ENCODE measurements at places on chromosomes 6 and 20.

DNA sequence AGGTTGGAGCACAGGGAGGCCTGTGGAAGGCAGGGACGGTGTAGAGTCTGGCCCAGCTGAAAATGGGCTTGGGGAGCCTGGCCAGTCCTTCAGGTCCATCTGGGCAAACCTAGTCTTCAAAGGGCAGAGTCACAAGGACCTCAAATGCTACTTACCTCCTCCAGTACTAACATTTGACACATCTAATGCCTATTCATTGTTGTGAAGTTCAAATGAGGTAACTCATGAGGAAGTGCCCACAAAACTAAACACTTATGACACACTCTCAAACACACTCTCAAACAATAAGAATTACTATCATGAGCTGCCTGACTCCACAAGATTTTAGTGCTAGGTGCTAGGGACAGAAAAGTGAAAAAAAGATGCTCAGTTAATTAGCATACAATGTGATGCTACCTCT is 27.1 kb downstream of the DAAM2 start:
- no peak for DNase-seq

DNA sequence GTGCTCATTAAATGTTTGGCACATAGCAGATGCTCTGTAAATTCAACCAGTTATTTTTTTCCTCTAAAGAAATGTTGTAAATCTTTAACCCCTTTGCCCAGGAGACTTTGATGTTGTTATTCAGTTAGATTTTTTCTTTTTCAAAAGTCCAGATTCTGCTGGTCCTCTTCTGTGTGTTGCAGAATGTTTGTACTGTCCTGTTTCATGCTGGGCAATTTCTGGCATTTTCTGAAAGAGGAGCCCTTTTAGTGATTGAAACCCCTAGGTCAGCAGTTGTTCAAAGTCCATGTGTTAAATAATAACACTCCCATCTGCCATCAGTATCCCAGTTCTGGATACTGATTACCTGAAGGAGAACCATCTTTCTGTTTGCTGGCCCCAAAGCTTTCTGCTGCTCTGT is 1.3 kb upstream of the SLC17A1 start:
- DNase-seq: no peak

GRCh38 chr6:79731471-79731870 is 100.3 kb downstream of the SH3BGRL2 start:
- no peak for DNase-seq

- peak; percentile 70 for DNase-seq
These were observed 89.6 kb upstream of the NHSL1 start for GRCh38 chr6:138588805-138589434.

DNA sequence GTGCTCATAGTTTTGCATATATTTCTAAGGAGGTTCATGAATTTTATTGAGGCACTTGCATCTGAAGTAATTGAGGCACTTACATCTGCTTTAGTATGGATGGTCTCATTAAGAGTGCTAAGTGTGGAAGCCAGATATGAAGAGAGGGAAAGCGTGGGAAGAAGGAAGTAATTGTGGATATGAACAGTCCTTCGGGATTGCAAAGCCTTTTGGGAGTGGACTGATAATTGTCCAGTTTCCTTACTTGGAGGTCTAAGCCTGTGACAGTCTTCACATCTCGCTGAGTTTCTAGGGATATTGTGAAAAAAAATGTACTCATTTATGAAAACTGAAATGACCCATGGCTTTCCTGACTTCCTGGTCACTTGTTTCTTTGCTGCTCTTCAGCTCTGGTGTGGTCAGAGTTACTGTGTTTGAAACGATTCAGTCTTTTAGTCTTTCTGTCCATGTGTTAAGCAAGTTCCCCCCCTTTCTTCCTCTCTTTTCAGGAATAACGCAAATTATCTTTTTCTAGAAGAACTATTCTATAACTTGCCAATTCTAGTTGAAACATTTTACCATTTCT is 137.3 kb downstream of the ZFAND3 start:
- no peak for DNase-seq

DNA sequence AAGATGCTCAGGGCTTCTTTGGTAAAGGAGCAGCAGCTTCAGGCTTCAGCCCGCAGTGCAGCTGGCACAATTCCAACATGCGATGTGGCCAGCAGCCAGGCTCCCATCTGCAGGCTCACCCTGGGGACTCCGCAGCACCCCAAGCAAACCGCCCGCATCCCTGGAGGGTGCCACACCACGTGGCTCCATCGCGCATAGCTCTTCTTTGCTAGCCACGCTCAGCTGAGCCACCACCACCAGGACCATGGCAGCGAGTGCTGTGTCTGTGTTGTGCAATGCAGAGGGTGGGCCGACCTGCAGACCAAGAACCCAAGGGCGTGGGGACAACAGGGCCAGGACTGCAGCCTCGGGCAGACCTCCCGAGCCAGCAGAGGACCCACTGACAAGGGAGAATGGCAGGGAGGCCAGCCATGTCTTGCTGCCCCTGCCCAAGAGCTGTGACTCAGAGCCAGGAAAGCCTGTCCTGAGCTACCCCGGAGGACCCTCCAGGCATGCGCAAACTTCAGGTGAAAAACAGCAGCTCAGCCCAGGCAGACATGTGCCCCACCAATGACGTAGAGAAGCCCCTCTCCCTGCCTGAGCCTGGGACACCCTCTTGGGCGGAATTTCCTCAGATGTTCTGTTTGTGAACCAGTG is 87.8 kb downstream of the GINS1 start:
- DNase-seq: no peak

DNA sequence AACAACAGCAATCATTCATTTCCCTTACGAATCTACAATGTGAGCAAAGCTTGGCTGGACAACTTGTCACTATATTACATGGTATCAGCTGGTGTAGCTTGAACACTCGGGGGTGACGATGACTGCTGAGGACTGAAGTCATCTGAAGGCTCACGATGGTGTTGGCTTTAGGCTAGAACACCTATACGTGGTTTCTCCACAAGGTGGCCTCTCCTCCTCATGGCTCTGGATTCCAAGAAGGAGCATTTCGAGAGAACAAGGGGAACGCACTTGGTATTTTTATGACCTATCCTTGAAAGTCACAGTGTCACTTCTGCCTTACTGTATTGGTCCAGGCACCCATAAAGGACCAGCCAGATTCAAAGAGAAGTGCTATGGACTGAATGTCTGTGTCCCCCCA is 37.5 kb upstream of the ADGRF1 start:
- DNase-seq: no peak

GRCh38 chr20:31838646-31839292 is 6.6 kb downstream of the FOXS1 start:
- DNase-seq: peak; percentile 84

DNA sequence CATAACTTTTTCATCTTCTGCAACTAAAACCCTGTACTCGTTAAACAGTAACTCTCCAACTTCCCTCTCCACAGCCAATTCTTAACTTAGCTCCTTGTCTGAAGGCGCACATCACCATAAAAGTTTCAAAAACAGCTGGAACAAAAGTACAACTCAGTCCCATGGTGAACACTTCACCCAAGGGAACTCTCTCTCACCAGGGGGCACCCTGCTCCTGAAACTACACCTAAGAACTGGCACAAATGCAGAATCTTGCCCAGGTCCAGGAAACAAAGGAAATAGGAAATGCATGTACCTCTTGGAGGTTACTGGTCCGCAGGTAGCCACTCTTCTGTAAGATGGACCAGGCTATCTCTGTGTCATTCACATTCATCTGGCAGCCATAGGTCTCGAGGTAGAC is 6.6 kb downstream of the CDK5RAP1 start:
- DNase-seq: no peak

GRCh38 chr6:130959951-130960350 is 103.1 kb downstream of the EPB41L2 start:
- DNase-seq: no peak

DNA sequence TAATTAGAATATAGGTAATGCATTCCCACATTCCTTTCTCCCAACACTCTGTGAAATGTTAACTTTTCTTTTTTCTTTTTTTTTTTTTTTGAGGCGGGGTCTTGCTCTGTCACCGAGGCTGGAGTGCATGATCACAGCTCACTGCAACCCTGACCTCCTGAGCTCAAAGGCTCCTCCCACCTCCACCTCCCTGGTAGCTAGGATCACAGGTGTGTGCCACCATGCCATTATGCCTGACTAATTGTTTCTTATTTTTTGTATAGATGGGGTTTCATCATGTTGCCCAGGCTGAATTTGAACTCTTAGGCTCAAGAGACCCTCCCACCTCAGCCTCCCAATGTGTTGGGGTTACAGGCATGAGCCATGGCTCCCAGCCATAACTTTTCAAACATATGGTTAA is 135.7 kb upstream of the SHLD1 start:
- DNase-seq: no peak

DNA sequence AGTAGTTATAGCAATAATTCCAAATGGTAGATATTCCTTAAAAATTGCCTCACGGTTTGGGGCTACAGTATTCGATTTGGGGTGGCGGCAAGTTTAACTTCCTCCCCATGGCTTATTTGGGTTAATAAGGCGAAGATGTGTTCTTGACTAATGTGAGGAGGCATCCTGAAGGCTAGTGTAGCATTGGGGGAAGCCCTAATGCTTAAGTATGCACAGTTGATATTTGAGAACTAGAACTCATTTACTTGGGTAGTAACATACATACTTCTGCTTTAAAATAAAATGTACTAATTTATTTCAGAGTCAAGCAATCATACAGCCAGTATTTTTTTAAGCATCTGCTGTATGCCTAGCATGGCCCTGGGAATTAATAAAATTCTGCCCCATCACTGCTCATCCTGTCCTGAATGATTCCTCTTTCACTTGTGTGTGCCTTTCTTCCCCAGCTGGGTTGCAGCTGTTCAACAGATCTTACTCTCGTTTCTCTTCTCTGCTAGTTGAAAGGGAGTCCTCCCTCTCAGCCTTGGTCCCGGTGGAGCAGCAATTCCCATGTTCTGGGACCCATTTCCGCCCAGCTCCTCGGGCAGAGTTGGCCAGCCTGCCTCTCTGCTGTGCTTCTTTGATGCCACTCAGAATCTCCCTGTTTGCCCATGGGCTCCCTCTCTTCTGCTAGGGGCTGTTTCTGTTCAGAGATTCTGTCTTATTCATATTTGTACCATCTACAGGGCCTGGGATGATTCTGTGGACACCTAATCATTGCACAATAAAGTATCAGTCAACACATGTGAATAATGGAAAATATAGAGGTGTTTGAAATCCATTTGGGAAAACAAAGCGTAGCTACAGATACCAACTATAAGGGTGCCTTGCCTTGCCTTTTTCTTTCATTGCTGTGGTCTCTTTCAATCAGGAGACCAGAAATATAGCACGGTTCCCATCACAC is 104.8 kb downstream of the ARID1B start:
- no peak for DNase-seq

GRCh38 chr20:53891306-53891894 is 179.0 kb downstream of the BCAS1 start:
- no peak for DNase-seq

DNA sequence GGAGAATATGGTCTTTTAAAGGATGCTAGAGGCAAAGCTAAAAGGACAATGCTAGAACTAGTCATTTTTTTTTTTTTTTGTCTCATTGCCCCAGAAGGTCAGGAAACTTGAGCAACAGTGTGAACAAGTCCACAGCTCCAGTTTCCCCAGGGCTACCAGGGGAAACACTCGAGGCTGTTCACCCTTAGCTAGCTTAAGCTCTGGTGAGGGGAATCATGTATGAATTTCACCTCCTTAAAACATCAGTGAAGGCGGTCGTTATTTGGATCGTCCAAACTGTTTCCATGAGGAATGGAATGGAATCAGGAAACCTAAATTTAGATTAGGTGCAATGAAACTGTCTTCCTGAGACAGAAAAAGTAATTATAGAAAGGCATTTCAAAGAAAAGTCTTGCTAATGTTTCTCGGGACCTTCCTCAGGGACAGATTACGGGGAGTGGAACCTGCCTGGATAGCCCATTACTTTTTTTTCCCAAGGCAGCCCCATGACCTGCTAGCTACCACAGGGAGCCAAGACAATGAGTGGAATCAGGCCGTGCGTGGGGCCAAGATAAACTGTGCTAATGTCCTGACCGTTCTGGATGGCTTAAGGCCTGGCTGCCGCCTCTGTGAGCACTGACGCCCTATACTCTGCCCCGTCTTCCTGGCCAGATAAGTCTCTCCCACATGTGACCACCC is 164.8 kb upstream of the SGK1 start:
- DNase-seq: peak; percentile 31

GRCh38 chr6:55017555-55018300 is 156.6 kb upstream of the HCRTR2 start:
- no peak for DNase-seq

GRCh38 chr6:44201200-44201599 is 15.5 kb upstream of the MYMX start:
- DNase-seq: no peak

DNA sequence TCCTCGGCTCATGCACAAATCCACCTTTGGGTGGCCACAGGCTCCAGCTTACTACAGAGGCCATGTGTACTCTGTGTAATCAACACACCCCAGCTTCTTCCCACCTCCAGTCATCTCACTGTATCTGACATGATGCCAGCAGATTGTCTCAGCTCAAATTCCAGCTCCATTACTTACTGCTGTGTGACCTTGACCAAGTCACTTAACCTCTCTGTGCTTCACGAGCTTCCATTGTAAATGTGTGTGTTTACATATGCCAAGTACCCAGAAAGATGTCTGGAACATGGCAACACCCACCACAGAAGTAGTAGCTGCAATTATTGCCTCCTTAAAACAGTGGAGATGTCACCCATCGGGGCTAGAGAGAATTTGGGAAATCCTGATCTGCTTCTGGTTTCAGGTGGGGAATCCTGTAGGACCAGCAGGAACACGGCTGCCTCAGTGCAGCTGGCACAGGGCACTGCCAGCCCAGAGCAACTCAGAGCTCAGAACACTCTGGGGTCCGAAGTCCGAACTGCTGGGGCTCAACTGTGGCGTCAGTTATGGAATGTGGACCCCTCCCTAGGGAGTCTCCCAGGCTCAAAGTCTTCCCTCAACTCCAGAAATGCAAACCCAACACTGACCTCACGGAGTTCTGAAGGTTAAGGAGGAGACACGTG is 21.2 kb upstream of the HLA-B start:
- no peak for DNase-seq

DNA sequence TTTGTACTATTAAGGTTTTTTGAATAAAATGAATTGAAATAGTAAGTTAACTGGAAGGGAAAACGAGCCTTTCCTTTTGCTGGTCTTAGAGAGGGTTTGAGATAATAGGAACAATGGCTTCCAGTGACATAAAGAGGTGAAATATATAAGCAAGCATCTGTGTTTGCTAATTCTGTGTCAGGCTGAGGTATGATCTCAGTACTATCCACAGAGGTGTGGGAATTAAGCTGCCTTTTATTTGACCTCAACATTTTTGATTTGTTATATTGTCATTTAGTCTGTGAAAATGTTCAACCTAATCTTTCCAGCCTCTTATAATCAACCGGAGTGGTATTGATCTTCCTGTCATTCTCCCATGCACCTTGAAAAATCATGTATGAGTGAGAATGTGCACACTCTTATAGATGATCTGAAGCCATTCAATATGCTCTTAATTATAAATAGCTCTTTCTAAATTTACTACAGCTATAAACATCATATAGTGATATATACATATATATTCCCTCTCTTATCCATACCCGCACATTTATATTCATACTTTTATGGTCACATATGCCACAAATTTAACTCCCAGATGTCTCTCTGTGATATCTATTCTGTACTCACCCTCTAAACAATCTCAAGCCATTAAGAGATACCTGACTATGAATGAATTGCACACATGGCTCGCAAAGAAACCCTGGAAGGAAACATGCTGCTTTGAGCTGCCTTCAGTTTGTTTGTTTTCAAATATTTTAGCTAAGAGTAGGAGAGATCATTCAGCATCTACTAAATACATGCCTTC is 754.7 kb upstream of the NRSN1 start:
- no peak for DNase-seq

- no peak for DNase-seq
These were observed 84.2 kb upstream of the ARG1 start for GRCh38 chr6:131488780-131489179.

GRCh38 chr20:46970937-46971630 is 76.4 kb downstream of the EYA2 start:
- DNase-seq: no peak

- DNase-seq: no peak
These were observed 1042.7 kb downstream of the EPHA7 start for GRCh38 chr6:92376691-92377090.

Data from kidney glomerular epithelial cell (primary cell).